ENCODE measurements at places on chromosomes 2 and 18.

DNA sequence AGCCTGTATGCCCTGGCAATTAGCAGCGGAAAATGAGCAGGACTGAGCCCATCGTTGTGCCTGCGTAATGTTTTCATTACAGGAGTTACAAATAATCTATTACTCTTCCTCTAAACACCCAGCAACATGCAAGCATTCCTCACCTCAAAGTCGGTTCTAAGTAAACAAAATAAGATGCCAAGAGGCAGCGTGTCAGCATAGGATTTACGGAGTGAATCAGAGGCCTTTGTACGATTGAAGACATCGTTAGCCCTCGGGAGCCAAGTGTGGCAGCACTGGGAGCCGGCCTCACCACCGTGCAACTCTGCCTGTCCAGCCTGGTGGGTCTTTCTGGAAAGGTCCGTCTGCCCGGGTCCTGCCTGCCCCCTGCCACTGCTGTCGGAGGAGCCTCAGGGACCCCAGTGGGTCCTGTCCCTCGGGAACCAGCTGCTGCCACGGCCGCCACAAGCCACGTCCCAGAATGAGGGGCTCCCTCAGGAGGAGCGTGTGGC is 80.1 kb upstream of the CTDP1 start:
- DNase-seq: peak; percentile 43

DNA sequence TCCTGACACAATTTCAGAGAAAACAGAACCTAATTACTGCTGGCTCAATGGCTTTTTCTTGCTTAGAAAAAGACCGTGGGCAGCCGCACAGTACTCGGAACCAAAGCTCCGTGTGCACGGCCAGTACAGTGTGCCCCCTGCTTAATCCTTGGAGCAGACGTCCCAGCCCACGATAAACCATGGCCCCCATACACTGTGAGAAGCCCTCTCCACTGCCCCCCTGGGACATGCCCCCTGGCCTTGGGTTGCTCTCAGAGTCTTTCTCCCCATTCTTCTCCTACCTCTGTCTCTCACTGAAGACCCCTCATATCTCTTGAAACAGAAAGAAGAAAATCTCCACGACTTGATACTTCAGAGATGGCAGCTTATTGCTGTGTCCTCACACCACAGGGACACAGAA is 44.0 kb downstream of the CYP26B1 start:
- DNase-seq: no peak

GRCh38 chr2:176507786-176508185 is 238.5 kb downstream of the MTX2 start:
- DNase-seq: no peak

GRCh38 chr2:58598171-58598570 is 357.0 kb upstream of the FANCL start:
- no peak for DNase-seq

DNA sequence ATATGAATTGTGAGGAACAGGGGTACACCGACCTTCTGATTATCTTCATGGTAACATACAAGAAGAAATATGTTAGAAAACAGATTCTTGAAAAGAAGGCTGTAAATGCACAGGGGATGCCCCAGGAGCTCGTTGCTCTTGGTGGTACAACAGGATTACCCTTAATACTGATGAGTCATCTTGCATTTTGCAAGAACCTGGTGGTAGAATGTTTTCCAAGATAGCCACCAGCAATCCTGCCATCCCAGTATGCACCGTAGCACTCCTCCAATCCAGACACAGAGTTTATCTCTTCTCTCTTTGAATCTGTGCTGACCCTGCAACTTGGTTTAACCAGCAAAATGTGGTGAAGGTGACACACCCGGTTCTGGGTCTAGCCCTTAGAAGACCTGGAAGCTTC is 238.3 kb downstream of the EN1 start:
- no peak for DNase-seq

- no peak for DNase-seq
Observed at GRCh38 chr18:54737986-54738385, 90.3 kb upstream of the RAB27B start.

GRCh38 chr2:217623281-217623912 is 379.4 kb downstream of the TNS1 start:
- no peak for DNase-seq

- DNase-seq: no peak
Observed at GRCh38 chr2:137172162-137172561, 406.8 kb downstream of the THSD7B start.

GRCh38 chr2:201280191-201281040 is 20.1 kb downstream of the CASP8 start:
- DNase-seq: no peak

GRCh38 chr2:145277922-145278321 is 758.0 kb upstream of the ZEB2 start:
- DNase-seq: no peak

GRCh38 chr18:43571078-43571689 is 293.9 kb upstream of the SYT4 start:
- DNase-seq: no peak

DNA sequence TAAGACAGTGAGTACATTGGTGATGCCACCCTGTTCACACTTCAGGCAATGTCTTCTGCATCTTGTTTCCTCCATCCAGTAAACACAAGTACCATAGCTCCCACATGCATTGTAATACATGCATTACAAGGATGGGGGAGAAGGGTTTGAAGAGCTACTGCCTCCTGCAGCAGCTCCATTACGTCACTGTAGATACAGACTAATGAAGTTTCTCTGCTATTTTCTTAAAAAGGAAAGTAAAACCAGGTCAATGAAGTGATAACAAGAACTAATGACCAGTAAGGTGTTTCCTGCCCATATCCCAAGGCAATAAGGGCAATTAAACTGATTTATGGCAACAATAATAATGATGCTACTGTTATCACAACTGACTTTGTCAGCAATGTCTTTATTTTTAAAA is 18.2 kb upstream of the BBS5 start:
- no peak for DNase-seq

- DNase-seq: no peak
Observed at GRCh38 chr2:46827274-46828134, 88.1 kb downstream of the MCFD2 start.

- no peak for DNase-seq
Observed at GRCh38 chr2:136363470-136363869, 245.5 kb upstream of the CXCR4 start.

GRCh38 chr2:152426801-152427200 is 91.8 kb downstream of the FMNL2 start:
- no peak for DNase-seq

GRCh38 chr2:33848486-33848885 is 249.4 kb upstream of the FAM98A start:
- DNase-seq: no peak

- no peak for DNase-seq
Observed at GRCh38 chr18:32333781-32334180, 136.9 kb downstream of the GAREM1 start.

- DNase-seq: peak; percentile 90
Observed at GRCh38 chr18:76491473-76491775, 3.6 kb downstream of the ZNF516 start.

DNA sequence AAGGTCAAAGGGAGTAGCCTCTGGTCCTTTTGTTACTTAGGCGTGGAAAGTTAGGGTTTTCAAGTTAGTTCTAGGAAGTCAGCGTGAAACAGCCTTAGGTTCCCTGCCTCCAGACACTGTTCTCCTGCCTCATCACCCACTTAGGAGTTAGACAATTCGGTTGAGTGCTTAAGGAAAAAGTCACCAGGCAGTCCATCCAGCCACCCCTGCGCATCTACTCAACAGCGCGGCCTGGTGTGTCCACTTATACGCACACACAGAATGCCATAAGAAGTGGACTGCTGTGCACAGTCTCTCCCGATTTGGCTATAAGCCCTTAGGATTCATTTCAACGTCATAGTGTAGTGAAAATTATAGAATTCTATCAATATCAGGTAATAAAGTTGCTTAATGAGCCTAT is 470.8 kb upstream of the TNP1 start:
- DNase-seq: no peak

DNA sequence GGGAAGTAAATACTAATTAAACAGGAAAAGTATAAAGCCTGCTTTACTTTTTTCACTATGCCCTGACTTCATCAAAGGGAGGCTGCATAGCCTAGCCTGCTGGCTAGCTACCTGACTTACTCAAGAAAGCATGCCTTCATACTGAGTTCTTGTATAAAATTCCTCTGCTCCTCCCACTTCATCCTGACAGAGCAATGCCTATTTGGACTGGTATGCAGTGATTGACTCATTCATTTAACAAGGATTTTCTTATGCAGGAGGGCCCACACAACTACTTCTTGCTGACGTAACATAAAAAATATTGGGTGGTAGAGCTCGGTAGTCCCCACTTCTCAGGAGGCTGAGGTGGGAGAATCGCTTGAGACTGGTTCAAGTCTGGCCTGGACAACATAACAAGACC is 70.5 kb downstream of the PRPF40A start:
- DNase-seq: no peak

DNA sequence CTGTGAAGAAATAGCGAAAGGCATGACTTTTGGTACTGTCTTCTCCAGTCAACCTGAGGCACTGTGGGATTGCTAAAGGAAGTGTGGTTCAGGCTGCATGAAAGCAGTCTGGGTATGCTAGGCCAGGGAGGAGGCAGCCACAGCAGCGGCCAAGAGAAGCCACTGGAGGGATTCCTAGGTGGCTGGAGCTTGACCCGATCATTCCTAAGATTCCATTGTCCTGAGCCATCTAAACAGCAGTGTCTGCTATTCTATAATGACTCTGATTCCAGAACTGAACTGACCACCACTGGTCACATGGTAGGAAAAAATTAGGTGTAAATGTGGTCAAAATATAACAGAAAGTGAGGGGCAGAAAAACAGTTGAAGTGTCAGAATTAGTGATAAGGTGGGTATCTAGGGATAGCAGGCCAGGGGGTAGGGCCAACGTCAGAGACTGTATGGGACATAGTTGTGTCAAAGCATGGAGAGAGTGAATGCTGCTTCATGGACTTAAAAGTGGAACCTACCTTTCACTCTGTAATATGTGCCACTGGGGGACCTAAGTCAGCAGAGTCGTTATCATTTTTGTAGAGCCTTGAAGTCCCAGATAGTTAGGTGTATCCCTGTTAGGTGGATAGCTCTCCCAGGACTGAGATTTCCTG is 204.6 kb downstream of the CTNNA2 start:
- no peak for DNase-seq

DNA sequence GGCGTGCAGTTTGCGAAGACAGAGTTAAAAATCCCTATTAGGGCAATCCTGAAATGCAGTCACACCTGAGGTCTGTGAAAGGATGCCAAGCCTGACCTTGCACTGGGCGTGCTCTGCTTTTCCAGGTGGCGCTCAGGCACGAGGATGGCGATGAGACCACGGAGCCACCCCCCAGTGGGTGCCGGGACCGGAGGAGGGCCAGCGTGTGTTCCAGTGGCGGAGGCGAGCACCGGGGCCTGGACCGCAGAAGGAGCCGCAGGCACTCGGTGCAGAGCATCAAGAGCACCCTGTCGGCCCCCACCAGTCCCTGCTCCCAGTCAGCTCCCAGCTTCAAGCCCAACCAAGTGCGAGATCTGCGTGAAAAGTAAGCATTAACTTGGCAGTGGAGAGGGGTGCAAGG is 203.4 kb downstream of the TPGS2 start:
- no peak for DNase-seq

All from mucosa of descending colon (tissue), 3 donors.